Pulmonary artery endothelial cell (primary cell): ENCODE measurements at places on chromosomes 7 and 10.

GRCh38 chr7:21149809-21150208 is 278.1 kb upstream of the SP4 start:
- no peak for DNase-seq

GRCh38 chr7:45582868-45583277 is 8.7 kb downstream of the ADCY1 start:
- DNase-seq: no peak

- no peak for DNase-seq
Measured at GRCh38 chr10:50850578-50851230, 34.7 kb downstream of the A1CF start.

GRCh38 chr7:102967798-102968197 is 55.0 kb downstream of the LRRC17 start:
- DNase-seq: no peak

- no peak for DNase-seq
Measured at GRCh38 chr7:37527109-37527508, 78.4 kb upstream of the ELMO1 start.

DNA sequence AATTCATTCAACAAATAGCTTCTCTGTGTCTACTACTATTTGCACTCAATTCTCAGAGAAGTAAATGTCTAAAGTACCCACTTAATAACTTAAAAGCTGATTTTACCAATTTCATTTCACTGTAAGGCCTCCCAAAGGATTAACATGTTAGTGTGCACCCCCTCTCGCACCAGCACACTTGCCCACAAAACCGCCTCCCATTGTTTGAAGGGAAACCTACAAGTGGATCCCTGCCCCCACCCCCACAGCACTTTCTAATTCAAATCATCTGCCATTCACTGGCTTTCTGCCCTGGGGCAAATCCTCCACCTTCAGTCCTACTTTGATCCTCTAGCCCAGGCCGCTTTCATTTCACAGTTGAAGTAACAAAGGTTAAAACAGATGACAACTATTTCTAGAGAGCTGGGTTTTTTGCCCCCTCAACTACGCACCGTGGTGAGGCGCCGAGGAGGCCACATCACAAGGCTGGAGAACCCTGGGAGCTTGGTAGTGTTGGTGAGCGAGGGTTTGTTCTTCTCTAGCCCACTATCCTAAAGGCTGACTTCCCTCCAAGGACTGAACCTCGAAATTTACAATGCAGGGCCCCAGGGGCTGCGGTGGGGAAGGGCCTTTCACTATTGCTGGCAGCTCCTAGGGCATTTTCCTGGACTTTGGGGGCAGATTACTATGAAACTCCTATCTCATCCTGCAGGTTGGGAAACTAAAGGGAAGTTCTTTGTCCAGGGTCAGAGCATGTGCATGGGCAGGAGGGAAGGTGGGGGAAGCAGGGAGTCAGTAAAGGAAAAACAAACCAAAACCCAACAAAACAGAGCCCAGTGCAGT is 517.4 kb upstream of the ZMIZ1 start:
- no peak for DNase-seq

- no peak for DNase-seq
Measured at GRCh38 chr10:96986200-96986856, 154.2 kb downstream of the LCOR start.

GRCh38 chr10:73871295-73872189 is 2.8 kb downstream of the CAMK2G start:
- DNase-seq: no peak

- no peak for DNase-seq
Measured at GRCh38 chr10:3427950-3428354, 255.4 kb upstream of the PITRM1 start.

- no peak for DNase-seq
Measured at GRCh38 chr7:45145881-45146280, 11.7 kb upstream of the RAMP3 start.

GRCh38 chr10:49177391-49178355 is 10.5 kb downstream of the TMEM273 start:
- peak; percentile 45 for DNase-seq

DNA sequence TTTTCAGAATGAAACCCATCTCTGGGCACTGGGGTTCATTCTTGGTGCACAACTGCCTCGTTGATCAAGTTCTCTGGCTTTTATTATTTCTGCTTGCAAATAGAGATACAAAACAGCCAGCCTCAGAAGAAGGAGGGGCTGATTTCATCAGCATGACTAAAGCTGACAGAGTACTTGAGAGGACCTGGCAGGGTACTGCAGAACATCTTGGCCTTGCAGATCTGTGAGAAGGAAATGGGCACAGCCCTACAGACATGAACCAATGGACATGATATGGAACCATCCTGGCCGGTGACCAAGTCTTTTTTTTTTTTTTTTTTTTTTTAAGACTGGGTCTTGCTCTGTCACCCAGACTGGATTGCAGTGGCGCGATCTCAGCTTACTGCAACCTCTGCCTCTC is 240.6 kb downstream of the VTI1A start:
- DNase-seq: no peak

DNA sequence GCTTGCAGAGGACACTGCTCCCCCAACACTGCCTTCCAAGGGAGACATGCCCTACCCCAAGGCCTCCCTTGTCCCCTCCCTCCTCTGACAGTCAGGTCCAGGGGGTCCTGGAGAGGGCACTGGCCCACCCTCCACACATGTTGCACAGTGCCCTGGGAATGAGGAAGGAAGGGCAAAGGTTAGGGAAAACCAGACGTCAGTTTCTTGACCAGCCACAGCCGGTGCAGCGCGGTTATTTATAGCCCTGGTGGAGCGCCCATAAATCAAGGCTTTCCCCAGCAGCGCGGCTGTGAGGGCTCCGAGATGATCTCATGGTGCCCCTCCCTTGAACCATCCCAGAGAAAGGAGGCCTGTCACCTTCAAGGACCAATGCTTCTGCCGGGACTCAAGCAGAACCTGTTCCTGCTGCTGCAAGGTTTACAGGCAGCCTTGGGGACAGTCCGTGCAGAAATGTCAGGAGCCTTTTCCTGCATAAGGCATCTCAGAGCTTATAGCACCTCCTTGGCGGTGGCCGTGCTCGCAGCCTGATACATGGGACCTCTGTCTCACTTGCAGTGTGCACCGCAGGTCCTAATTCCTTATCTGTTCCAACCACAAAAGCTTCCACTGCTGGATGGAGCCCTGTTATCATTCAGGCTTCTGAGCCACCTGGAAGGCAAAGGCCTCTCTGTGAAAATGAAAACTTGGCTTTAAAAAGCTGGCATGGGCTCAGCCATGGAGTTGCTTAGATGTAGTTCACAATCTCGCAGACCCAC is 127.3 kb downstream of the LHPP start:
- no peak for DNase-seq

- no peak for DNase-seq
Measured at GRCh38 chr10:97190450-97190849, 4.7 kb upstream of the SLIT1 start.

GRCh38 chr10:113743594-113743993 is 7.9 kb upstream of the PLEKHS1 start:
- no peak for DNase-seq

- DNase-seq: no peak
Measured at GRCh38 chr10:90308223-90308622, 549.6 kb downstream of the HTR7 start.

GRCh38 chr10:46530249-46531186 is 25.9 kb downstream of the GPRIN2 start:
- no peak for DNase-seq

DNA sequence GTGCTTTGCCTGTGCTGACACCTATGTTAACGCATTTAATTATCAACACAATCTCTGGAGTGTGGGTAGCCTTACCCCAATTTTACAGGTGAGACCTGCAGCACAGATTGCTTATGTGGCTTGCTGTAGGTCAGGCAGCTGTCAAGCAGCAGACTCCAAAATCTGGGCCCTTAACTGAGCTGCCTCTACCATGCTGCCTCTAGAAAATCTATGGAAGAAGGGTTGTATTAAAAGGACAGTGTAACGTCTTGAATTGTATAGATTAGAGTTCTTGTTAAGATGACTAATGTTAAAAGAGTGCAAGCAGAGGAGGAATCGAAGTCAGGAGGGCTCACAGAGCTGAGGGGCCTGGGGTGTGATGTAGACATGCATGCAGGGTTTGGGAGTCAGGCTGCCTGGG is 1.2 kb upstream of the PON3 start:
- DNase-seq: no peak

GRCh38 chr10:93907059-93907458 is 13.3 kb downstream of the SLC35G1 start:
- DNase-seq: no peak

DNA sequence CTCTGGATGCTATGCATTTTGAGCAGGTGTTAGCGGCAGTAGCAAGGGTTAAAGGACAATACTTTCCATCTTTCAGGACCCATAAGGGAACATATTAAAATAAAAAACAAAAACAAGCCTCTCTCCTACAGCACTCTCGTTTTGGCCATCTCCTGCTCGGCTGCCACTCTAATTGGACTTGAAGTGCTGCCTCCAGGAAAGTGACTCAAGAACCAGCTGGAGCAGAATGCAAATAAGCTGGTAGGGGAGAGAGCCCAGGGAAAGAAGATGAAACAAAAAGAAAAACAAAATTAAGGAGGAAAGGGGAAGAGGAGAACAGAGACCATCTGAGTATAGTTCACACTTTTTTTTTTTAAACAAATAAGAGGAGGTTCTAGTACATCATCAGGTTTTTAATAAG is 65.6 kb downstream of the HBP1 start:
- DNase-seq: no peak
